ENCODE measurements at places on chromosomes 5 and 9. TPM values are rescaled to one million over a fixed set of nuclear protein-coding genes. Genes with fewer than 3 reads are reported as not detected.

The SOWAHA gene
- total RNA-seq = not detected

The C9orf153 gene
- 0.27 TPM for total RNA-seq

The APBA1 gene
- total RNA-seq = not detected

The CTXN3 gene
- not detected for total RNA-seq

The NRG2 gene
- not detected for total RNA-seq

The OGN gene
- total RNA-seq = not detected

The GDNF gene
- total RNA-seq = not detected

The MATR3 gene
- 274 TPM for total RNA-seq

The PRKACG gene
- total RNA-seq = not detected

The PCDHGA10 gene
- total RNA-seq = 3.4 TPM

Measured in OCI-LY7 (cell line).